ENCODE measurements at places on chromosomes 12 and 14. TPM values are rescaled to one million over a fixed set of nuclear protein-coding genes. Genes with fewer than 3 reads are reported as not detected.

ACVRL1 gene
- 47.7 TPM for total RNA-seq

KLRC1 gene
- 0.27 TPM for total RNA-seq

TMEM63C gene
- 1.6 TPM for total RNA-seq

PFKM gene
- 135 TPM for total RNA-seq

BMAL2 gene
- total RNA-seq, result 8.5 TPM

RASSF9 gene
- 5.9 TPM for total RNA-seq
